ENCODE measurements at places on chromosomes 3 and 15.

DNA sequence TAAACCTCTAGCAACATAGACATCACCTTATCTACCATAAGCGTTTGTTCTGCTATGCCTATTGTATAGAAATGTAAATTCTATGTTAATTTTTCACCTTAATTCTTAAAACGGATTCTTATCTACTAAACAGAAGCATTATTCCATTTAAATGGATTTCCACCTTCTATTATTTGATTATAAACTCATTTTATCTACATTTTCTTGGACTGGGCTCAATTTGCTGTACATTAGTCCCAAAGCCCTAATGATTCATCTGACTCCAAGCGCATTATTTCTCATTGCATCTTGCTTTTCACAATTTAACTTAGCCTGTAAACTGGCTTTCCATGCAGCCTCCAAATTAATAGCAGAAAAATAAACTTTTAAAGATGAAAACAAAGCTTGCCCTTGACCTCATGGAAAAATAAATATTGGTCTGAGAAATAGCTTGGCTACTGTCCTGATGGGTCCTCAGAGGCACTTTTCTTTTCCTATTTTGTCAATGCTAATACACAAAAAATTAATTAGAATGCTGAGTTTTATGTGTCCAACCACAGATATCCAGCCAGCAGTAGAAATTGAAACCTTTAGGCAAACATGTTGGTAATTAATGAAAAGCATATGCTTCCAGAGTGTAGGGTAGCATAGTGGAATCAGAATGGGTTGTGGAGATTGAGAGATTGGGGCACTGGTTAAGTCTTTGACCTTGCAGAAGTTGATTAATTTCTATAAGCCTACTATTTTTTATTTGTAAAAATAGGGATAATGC lies 81.4 kb upstream of the CFAP20DC start:
- no peak for DNase-seq

GRCh38 chr3:188262488-188262887 lies 108.5 kb downstream of the LPP start:
- DNase-seq: no peak

GRCh38 chr3:178003756-178004155 lies 532.5 kb upstream of the KCNMB2 start:
- DNase-seq: no peak

DNA sequence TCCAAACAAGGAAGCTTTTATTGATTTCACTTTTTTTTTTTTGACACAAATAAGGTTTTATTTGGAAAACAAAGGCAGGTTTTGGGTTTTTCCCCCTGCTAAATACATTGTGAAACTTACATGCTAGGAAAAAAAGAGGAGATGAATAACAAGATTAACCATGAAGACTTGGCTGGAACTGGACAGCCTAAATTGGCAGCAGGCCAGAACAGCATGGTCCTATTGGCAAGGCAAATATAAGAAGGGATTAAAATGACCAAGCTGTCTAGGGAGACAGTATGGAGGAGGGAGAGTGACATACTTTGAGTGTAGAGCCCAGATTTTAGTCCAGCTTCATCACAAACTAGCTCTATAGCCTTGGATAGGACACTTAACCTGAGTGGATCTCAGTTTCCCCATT lies 63.9 kb upstream of the BBX start:
- DNase-seq: no peak

GRCh38 chr15:44340410-44340809 lies 51.9 kb downstream of the GOLM2 start:
- DNase-seq: no peak

GRCh38 chr3:186368717-186369116 lies 6.7 kb upstream of the DGKG start:
- no peak for DNase-seq

- no peak for DNase-seq
Measured at GRCh38 chr3:71395927-71396695, 187.4 kb downstream of the FOXP1 start.

DNA sequence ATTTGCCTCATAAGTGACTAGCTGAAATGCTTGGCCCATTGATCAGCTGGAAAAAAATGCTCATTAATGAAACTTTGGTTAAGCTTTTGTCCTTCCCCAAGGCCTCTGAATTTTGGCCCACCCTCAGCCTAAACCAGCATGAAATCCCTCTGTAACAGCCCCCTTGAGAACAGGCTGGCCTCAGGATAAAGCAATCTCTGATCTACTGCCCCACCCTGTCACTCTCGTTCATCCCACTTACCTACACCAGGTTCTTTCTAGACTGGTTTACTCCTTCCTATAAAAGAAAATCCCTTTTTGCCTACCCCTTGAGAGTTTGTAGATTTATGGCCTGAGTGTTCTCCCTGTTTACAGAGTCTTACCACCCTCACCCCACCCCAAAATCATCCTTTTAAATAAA lies 3.4 kb upstream of the AEN start:
- DNase-seq: no peak

DNA sequence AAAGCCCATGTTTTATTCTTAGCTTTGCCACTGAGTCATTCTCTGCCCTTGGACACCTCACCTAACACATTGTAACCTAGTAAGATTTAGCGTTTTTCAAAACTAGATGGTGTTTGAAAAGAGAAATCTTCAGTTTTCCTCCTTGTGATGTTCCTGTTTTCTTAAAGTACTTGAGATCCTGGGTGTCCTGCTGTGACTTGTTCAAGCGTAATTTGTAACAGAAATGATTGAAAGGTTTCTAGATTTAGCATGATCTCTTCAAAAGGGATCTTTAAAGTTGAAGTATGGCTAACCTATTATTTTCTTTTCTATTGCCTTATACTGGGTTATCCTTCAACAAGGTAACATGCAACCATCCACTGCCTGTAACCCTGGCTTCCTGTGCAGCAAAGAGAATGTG lies 32.6 kb upstream of the SPATA16 start:
- no peak for DNase-seq

- DNase-seq: no peak
Measured at GRCh38 chr15:52495125-52495524, 33.6 kb downstream of the MYO5A start.

Data from Jurkat, Clone E6-1 (cell line).